ENCODE measurements at places on chromosomes 5 and 9. TPM values are rescaled to one million over a fixed set of nuclear protein-coding genes. Genes with fewer than 3 reads are reported as not detected.

GRCh38 chr5:120252839-120253238, 211.3 kb upstream of the PRR16 start:
- DNase-seq, result no peak

LRRTM2 gene
- 0.41 TPM for total RNA-seq

CCL19 gene
- not detected for total RNA-seq

GRCh38 chr5:138360941-138361452, 8.5 kb downstream of the KDM3B start:
- DNase-seq, result no peak

- no peak for DNase-seq
Observed at GRCh38 chr9:81626511-81626910, 62.8 kb downstream of the TLE1 start.

MAP1B gene
- total RNA-seq, result 44.2 TPM

DNA sequence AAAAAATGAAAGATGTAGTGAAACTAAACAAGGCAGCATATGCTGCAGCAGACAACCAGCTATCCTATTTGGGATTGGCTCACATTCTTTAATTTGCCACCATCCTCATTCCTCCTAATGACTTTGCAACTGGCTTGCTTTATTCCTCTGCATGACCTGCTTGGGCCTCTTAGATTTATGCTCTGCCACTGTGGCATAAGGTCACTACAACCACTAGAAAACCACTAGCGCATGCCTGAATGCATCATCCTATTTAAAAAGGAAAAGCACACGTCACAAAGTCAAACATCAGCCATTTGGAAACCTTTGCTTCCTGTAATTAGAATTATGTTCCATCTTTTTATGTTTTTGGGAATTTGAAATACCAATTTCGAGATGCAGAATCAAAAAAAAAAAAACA, 40.8 kb upstream of the CCDC152 start:
- DNase-seq, result no peak

- DNase-seq, result peak; percentile 67
Observed at GRCh38 chr9:8961186-8961851, 1161.7 kb upstream of the DMAC1 start.

DNA sequence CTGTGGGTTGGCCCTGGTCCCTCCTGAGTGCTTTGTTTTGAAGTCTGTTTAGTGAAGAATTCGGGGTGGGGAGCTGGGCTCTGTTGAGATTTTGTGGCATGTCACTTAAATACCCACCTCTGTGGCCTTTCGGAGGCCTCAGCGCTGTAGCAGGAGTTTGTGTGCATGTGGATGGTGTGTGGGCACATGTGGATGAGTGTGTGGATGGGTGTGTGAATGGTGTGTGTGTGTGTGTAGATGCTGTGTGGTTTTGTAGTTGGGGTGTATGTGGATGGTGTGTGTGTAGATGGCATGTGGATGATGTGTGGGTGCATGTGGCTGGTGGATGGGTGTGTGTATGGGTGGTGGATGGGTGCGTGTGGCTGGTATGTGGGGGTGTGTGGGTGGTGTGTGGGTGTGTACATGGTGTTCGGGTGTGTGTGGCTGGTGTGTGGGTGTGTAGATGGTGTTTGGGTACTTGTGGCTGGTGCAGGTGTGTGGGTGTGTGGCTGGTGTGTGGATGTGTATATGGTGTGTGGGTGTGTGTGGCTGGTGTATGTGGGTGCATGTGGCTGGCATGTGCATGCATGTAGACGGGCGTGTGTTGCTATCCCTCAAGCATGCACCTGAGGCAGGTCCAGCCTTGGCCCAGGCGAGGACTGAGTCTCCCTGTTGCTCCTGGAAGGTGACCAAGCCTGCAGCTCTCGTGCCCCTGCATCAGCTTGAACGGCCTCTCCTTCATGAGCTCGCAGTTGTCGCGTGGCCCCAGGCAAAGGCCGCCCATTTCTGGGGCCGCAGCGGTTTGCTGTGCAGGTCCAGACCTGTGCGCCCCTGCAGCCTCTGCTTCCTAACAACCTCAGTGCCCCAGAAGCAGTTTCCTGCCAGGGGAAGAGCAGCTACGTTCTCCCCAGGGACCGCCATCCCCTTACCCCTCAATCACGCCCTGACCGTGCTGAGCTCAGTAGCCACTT, 54.0 kb upstream of the FCN2 start:
- DNase-seq, result no peak

- DNase-seq, result no peak
Observed at GRCh38 chr5:180323941-180324600, 29.1 kb downstream of the GFPT2 start.

GRCh38 chr5:116032991-116033390, 719 bp downstream of the ARL14EPL start:
- DNase-seq, result no peak

Measured in gastrocnemius medialis (tissue), 4 donors.